ENCODE measurements at places on chromosomes 16 and 17.

- DNase-seq: no peak
These were observed 264.0 kb downstream of the XYLT1 start for GRCh38 chr16:17206712-17207111.

DNA sequence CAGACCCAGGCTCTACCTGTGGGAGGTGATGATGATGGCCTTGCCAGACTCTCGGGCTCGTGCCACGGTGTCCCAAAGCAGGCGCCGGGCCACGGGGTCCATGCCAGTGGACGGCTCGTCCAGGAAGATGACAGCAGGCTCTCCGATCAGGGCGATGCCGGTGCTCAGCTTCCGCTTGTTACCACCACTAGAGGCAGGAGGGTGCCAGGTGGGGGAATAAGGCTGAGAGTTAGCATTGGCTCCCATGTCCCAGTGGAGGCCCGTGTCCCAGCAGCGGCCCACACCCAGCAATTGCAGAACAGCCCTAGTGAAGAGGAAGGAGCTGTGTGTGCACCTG lies 10.3 kb upstream of the RNPS1 start:
- no peak for DNase-seq

GRCh38 chr16:86507173-86508027 lies 2.9 kb upstream of the FOXF1 start:
- DNase-seq: no peak

GRCh38 chr16:22874394-22874793 lies 60.4 kb downstream of the HS3ST2 start:
- DNase-seq: no peak

- no peak for DNase-seq
These were observed 21.3 kb downstream of the MIEF2 start for GRCh38 chr17:18281788-18282187.

GRCh38 chr16:87860553-87861299 lies 8.6 kb downstream of the SLC7A5 start:
- DNase-seq: no peak

DNA sequence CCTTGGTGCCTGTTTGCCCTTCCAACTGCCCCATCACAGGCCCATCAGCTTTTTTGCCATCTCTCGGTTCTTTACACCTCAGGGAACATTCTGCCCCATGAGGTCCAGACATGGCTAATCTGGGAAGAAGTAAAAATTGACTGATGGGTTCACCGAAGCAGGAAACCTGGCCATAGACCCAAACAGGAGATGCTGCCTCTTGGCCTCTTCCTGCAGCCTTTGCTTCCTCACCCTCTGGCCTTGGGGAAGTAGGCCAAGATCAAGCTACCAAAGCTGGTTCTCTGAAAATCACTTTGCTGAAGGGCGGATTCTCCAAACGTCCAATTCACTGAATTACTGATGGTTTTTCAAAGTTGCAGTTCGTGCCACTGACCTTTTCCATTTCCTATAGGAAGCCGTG lies 56.1 kb downstream of the ARSG start:
- DNase-seq: no peak

GRCh38 chr17:40825599-40825998 lies 3.2 kb upstream of the KRT10 start:
- DNase-seq: no peak

GRCh38 chr17:51479303-51479702 lies 219.0 kb downstream of the UTP18 start:
- no peak for DNase-seq
